ENCODE measurements at places on chromosomes 3 and 15.

DNA sequence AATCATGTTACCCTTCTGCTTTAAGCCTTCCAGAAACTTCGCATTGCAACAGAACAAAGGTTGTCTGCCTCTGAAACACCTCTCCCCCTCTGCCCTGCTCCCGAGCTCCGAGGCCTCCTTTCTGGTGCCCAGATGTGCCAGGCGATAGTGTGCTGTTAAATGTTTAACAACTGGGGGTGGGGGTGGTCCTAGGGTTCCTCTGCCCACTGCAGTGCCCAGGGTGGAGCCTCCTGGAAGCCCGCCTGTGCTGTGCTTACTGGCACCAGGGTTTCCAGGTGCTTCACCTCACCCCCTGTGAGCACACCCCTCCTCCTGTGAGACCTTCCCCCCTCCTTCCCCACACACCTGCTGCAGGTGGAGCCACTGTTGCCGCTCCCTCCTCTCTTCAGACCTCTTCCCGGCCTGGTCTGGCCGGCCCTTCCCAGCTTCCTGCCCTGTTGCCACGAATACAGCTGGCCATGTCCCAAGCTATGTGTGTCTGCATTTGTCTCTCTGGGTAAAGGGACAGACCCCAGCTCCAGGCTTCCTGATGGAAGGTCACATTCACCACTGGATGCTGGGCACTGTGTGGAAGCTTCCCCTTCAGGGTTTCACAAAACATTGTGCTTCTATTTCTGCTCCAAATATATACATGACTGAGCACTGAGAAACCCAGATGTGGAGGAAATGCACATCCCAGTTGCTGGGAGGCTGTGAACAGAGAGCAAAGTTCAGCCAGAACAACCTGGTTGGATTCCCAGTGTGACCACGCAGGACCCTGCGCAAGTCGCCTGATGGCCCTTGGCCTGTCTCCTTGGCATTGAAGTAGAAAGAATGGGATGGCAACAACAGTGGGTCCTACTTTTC lies 37.2 kb downstream of the MGLL start:
- DNase-seq = no peak

DNA sequence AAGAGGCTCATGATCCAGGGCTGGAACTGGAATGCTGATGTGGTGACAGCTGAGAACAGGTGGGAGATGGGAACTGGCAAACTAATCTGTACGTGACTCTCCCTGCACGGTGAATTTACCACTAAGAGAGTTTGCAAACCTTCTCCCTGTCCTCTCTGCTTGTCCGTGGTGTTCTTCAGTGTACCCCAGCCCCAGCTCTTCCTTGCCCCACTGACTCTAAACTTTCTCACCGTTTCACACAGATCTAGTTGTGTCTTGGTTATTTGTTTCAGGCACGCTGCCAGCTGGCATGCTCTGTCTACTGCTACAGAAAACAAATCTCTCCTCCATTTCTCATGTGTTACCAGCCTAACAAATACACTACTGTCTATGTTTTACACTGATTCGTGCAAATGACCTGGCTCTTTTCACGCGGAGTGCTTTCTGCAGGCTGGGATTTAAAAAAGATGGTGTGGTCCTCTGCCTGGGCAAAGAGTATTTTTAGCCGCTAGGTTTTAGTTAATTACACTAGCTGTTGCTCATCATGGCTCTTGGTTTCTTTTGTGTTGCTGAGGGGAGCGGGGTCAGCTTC lies 192.7 kb upstream of the LRIG1 start:
- DNase-seq = no peak

GRCh38 chr15:41870689-41871081 lies 23.2 kb downstream of the SPTBN5 start:
- DNase-seq = peak; percentile 64

DNA sequence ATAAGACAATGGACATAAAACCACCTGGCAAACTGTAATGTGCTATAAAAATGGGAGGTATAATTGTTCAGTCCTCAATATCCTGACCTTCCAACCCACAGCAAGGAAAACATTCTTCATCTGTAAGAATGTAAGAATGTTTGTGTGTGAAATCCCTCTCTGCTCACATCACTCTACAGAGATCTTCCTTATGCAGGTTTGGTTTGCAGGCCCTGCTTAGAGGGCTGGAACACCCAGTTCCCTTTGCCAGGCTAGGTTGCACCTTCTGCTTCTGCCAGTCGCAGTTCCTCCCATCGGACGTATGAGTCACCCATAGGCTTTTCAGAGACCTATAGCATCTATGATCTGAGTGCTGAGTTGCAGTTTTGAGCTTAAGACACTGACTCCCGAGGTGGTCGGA lies 24.1 kb upstream of the MINAR1 start:
- no peak for DNase-seq

DNA sequence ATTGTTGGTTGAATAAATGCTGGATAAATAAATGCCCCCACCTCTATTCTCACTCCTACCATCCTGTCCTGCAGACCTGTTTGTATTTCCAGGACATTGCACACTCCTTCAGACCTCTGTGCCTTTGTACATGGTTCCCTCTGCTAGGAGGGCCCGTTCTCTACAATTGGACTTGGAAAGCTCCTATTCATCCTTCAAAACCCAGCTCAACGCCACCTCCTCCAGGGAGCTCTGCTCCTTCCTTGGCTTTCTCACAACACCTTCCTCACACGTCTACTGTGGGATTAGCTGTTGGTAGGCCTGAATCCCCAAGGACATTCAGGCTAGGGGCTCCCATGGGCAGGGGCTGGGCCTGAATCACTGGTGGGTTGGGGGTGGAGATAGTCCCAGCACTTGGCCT lies 78.7 kb upstream of the SEC13 start:
- DNase-seq = no peak

GRCh38 chr3:193214445-193214844 lies 26.6 kb upstream of the PLAAT1 start:
- no peak for DNase-seq

- no peak for DNase-seq
Observed at GRCh38 chr15:45665261-45665660, 30.4 kb downstream of the SQOR start.

- DNase-seq = no peak
Observed at GRCh38 chr3:138079901-138080300, 35.5 kb downstream of the DZIP1L start.
